ENCODE measurements at places on chromosomes 4 and X. TPM values are rescaled to one million over a fixed set of nuclear protein-coding genes. Genes with fewer than 3 reads are reported as not detected.

FAT1 gene
- 9.0 TPM for total RNA-seq

CXCL6 gene
- total RNA-seq: 0.85 TPM

MSANTD1 gene
- total RNA-seq: 0.33 TPM

F9 gene
- total RNA-seq: not detected

SOWAHD gene
- total RNA-seq: 1.8 TPM

ACOX3 gene
- total RNA-seq: 8.7 TPM

GRCh38 chr4:124810827-124811226, 98.3 kb upstream of the ANKRD50 start:
- H3K4me1 ChIP-seq: no peaks in the 10 kb centered on the region
- no peaks in the 10 kb centered on the region for H3K27me3 ChIP-seq
- DNase-seq: no peak
- H3K27ac ChIP-seq: no peak overlapping the region

DNA sequence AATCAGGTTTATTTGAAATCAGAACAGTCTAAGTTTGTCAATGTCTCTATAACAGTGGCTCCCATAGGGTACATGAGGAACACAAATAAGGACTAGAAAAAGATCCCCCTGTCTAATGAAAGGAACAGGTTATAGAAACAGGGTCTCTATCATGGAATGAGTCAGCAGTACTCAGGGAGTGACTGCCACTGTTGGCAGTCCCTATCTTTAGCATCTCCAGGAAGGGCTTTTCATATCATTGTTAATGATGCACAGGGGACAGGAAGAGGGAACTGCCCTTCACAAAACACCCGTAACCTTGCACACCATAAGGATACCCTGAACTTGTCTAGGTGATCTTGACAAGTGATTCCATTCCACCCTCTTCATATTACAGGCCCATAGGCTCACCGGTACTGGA, 38.5 kb upstream of the SMIM10L2A start:
- no peaks in the 10 kb centered on the region for H3K27me3 ChIP-seq
- H3K4me1 ChIP-seq: no peaks in the 10 kb centered on the region
- no peaks in the 10 kb centered on the region for H3K36me3 ChIP-seq
- no peak overlapping the region for H3K27ac ChIP-seq

GRCh38 chr4:130210864-130211263, 1114.9 kb downstream of the C4orf33 start:
- H3K27me3 ChIP-seq: no peaks in the 10 kb centered on the region
- no peak overlapping the region for H3K4me3 ChIP-seq
- no peak for DNase-seq
- no peaks in the 10 kb centered on the region for H3K36me3 ChIP-seq

- H3K27me3 ChIP-seq: peaks cover 94% of the 10 kb centered on the region
- H3K4me3 ChIP-seq: no peak within 1 kb of the TSS
- H3K36me3 ChIP-seq: no peaks in the 10 kb centered on the region
- no peak for DNase-seq
Observed at GRCh38 chr4:54228961-54229501, at the start of gene PDGFRA. PDGFRA (plus strand) TSS chr4:54229293; CDS start chr4:54258769, 29,476 bp downstream.

DNA sequence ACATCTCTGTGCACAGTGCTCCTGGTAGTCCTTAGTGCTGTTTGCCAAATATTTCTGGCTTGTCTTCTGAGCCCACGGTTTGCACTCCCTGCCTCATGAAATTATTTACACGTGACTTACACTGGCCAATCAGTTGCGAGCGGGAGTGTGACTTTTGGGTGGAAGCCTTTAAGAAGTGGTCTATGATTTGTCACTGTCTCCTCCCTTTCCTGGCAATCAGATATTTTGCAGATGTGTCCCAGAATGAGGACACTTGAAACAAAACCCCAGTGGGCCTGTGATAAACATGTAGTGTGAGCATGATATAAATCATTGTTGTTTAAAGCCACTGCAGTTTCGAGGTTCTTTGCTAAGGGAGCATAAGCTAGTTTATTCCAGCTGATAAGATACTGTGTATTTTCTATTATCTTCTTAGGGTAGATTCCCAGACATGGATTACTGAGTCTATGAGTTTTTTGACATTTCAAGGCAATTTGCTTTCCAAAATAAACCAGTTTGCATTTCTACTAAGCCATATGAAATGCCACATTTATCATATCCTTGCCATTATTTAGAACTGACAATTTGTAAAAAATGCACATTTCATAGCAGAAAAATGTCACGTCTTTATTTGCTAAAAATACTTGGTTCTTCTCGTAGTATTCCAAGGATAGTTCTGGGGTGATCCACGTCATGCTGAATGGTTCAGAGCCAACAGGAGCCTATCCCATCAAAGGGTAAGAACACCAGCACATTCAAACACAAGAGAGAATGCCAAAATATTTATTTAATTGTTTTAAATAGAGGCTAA, 12.0 kb downstream of the BST1 start:
- H3K27me3 ChIP-seq: no peaks in the 10 kb centered on the region
- DNase-seq: no peak
- H3K36me3 ChIP-seq: no peaks in the 10 kb centered on the region
- no peak overlapping the region for H3K27ac ChIP-seq
- no peaks in the 10 kb centered on the region for H3K4me1 ChIP-seq

- H3K27me3 ChIP-seq: no peaks in the 10 kb centered on the region
- H3K4me3 ChIP-seq: no peak overlapping the region
- no peak for DNase-seq
- H3K36me3 ChIP-seq: no peaks in the 10 kb centered on the region
Observed at GRCh38 chr4:117610706-117611308, 423.5 kb upstream of the NDST3 start.

DNA sequence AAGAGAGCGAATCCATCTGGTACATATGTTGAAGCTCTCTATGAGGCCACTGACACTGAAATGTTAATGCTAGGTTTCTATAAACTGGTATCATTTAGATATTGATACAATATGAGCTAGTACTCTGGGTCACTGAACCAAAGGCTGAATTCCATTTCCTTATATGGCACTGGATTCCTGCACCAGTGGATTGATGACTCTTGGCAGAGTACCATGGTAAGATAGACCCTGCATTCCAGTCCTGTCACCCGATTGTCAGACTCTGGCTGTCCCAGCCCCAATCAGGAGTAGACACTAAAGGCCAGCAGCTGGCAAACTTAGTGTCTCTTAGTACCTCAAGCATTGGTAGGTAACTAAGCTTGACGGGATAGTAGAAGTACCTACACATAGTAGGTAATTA, 44.0 kb upstream of the EOLA2 start:
- H3K36me3 ChIP-seq: no peaks in the 10 kb centered on the region
- H3K4me1 ChIP-seq: no peaks in the 10 kb centered on the region

DNA sequence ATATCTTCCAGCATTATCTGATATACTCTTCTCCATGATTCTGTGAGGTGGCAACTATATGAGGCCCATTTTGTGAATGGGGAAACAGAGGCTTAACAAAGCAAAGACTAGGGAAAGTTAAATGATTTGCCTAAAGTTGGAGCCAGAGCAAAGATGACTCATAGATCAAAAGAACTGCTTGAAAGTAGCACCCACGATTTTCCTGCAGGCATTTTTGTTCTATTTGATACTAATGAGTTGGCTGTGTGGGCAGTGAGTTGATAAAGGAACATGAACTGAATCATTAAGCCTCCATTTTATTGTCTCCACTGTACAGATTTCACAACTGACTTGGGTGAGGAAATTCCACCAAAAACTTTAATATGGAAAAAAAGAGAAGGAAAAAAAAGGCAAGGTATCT, 138.9 kb upstream of the IGFBP7 start:
- H3K4me1 ChIP-seq: no peaks in the 10 kb centered on the region
- no peak overlapping the region for H3K27ac ChIP-seq
- no peak overlapping the region for H3K4me3 ChIP-seq
- no peak for DNase-seq
- no peaks in the 10 kb centered on the region for H3K36me3 ChIP-seq

DNA sequence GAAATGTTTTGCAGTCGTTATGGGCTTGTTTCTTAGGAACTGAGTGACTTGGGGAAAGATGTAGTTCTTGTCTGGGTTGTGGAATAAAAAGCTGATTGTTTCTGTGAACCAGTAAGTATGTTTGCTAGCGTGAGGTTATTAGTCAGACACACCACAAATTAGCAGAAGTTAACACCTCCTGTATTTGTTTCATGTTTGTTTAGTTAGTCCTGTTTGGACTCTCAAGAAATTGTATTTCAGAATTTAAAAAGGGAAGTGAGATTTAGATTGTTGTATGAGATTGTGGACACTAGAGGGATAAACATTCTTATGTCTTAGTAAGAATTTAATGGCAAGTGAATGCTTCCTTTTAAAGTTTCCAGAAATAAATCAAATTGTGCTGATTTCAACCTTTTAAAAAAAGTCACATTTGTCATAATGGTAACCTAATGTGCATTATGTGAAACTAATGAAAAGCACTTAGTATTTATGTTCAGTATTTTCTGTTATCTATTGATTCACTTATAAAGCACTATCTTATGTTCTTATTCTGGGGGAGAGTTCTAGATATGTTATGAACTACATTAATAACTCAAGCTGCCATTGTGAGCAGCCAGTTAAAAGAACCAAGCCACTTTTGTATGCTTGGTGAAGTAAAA, 25.6 kb downstream of the ATP10D start:
- no peaks in the 10 kb centered on the region for H3K27me3 ChIP-seq
- H3K4me1 ChIP-seq: no peaks in the 10 kb centered on the region
- no peaks in the 10 kb centered on the region for H3K36me3 ChIP-seq

Measured in thymus (tissue), 14 donors.